ENCODE measurements at places on chromosomes 12 and 14.

GRCh38 chr14:41490323-41490722 is 116.4 kb upstream of the LRFN5 start:
- DNase-seq, result no peak

DNA sequence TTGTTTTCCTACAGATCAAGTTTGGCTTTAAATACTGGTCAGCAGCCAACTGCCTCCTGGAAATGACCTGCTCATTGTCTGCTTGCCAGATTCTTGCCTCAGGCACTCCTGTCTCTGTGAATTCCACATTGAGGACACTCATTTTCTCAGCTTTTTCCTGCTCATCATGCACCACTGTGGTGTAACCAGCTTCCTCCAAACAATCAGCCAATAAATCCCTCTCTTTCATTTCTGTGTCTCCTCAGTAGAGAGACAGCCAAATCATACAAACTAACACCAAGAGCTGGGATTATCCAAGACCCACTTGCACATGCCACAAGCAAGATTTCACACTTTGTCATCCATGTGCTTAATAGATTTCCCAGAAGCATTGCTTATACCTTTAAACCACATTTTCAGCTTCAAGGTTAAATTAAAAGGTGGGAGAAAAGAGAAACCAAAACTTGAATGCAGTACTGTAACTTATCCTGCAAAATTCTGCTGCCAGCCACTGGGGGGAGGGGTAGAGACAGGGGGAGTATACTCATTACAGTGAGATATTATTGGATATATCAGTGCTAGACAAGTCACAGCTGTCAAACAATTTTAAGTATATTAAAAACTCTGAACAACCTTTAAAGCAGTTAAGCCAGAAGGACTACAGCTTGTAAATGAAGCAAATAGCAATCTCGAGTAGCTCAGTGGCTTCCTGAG is 105.0 kb downstream of the PPP2R5E start:
- DNase-seq, result no peak

DNA sequence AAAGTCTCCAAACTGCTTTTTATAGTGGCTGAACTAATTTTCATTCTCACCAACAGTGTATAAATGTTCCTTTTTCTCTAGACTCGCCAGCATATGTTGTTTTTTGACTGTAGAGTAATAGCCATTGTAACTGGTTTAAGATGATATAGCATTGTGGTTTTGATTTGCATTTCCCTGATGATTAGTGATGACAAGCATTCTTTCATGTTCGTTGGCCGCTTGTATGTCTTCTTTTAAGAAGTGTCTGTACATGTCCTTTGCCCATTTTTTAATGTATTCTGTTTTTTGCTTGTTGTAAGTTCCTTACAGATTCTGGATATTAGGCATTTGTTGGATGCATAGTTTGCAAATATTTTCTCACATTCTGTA is 404.9 kb downstream of the FLRT2 start:
- DNase-seq, result no peak

GRCh38 chr12:27779416-27779919 is 565 bp upstream of the KLHL42 start:
- DNase-seq, result no peak

- no peak for DNase-seq
These were observed 358.6 kb downstream of the DUSP6 start for GRCh38 chr12:88993651-88994050.

- DNase-seq, result no peak
These were observed 70.8 kb downstream of the SRGAP1 start for GRCh38 chr12:63915105-63915800.

GRCh38 chr12:30874455-30875321 is 51.9 kb upstream of the TSPAN11 start:
- no peak for DNase-seq

DNA sequence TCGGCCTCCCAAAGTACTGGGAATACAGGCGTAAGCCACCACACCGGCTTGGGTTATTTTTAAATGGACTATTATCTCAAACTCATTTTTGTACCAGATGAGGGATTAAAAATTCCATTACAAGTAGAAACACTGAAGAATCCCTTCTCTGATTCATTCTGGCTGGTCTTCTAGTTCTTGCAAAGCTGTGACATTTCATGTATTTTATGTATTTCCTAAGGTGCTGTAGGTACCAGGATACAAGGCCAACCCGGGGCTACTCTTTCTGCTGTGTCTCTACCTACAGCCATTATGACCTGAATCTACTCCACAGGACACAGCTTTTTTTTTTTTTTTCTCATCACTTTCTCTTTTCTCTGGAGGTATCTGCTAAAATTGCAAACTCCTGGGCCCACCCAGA is 24.9 kb downstream of the CPM start:
- no peak for DNase-seq

DNA sequence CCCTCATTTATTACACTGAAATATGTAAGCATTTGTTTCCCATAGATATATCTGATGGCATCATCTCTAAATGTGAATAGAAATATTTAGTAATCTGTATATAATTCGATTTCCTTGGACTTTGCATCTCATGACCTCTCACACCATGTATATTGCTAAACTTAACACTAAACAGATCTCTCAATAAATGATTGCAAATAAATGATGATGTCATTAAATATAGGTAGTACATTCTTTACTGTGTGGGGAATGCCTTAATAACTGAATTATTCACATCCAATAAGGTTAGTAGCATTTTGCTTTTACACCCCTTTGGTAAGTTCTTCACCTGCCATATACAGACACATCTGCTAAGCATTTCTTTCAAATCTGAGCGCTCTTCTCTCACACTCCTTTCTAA is 340.5 kb downstream of the FSCB start:
- no peak for DNase-seq

GRCh38 chr12:111093428-111094142 is 173.2 kb upstream of the MYL2 start:
- peak; percentile 3 for DNase-seq

GRCh38 chr12:116187151-116187511 is 90.4 kb downstream of the MED13L start:
- no peak for DNase-seq

DNA sequence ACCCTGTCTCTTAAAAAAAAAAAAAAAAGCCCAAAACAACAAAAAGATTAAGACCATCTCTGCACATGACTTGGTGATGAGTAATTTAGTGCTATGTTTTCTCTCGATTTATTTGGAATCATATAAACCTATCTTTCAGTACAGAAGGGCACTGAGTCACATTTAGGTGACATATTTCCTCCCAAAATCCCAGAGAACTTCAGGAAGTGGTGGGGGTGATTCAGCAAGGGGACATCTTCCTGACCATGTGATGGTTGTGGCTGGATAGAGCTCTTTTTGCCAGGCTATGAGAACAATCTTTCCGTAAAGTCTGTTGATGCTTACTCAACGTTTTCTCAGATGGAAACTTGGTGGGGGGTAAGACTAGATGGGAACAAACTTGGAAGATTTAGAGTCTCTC is 50.0 kb downstream of the PPFIBP1 start:
- no peak for DNase-seq
